SK-MEL-5 (cell line): ENCODE measurements at places on chromosomes 13 and 19. TPM values are rescaled to one million over a fixed set of nuclear protein-coding genes. Genes with fewer than 3 reads are reported as not detected.

DNA sequence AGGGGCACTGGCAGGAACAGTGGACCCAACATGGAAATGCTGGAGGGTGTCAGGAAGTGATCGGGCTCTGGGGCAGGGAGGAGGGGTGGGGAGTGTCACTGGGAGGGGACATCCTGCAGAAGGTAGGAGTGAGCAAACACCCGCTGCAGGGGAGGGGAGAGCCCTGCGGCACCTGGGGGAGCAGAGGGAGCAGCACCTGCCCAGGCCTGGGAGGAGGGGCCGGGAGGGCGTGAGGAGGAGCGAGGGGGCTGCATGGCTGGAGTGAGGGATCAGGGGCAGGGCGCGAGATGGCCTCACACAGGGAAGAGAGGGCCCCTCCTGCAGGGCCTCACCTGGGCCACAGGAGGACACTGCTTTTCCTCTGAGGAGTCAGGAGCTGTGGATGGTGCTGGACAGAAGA, 4.1 kb downstream of the KLK2 start:
- no peak for DNase-seq

- no peak for DNase-seq
These were observed 44.7 kb downstream of the CACNA1A start for GRCh38 chr19:13461536-13461935.

DNA sequence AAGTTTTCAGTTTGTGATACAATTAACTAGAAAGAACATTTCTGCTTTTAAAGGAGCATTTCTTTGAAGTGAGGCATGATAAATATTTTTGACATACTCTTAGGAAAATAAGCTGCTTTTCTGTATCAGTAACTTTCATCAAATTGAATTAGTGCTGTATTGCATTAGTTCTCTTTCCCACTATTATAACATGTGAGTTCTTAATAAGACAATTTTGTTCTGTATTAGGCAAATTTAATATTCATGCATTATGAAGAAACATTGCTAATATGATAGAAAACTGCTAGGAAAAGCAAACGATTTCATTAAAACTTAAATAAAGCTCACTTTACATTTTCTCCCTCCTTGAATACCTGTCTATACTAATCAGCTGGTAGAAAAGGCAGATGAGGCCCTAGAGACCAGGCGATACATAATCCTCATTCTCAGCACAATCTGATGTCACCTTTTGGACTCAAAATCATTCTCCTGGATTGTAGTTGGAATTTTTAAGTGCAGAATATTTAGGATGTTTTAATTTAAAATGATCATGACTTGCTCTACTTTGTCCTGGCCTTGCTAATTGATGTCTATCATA, 1636.8 kb downstream of the PCDH9 start:
- no peak for DNase-seq

The NCR1 gene
- total RNA-seq, result not detected in 2 replicates

The CD37 gene
- total RNA-seq, result not detected in 2 replicates
